ENCODE measurements at places on chromosomes 11 and 22.

GRCh38 chr11:127061947-127062346, 61.4 kb upstream of the KIRREL3 start:
- no peak for DNase-seq

GRCh38 chr11:106306942-106307341, 229.5 kb downstream of the AASDHPPT start:
- no peak for DNase-seq

- DNase-seq = no peak
Observed at GRCh38 chr11:123905826-123906225, 3.9 kb downstream of the OR8D4 start.

DNA sequence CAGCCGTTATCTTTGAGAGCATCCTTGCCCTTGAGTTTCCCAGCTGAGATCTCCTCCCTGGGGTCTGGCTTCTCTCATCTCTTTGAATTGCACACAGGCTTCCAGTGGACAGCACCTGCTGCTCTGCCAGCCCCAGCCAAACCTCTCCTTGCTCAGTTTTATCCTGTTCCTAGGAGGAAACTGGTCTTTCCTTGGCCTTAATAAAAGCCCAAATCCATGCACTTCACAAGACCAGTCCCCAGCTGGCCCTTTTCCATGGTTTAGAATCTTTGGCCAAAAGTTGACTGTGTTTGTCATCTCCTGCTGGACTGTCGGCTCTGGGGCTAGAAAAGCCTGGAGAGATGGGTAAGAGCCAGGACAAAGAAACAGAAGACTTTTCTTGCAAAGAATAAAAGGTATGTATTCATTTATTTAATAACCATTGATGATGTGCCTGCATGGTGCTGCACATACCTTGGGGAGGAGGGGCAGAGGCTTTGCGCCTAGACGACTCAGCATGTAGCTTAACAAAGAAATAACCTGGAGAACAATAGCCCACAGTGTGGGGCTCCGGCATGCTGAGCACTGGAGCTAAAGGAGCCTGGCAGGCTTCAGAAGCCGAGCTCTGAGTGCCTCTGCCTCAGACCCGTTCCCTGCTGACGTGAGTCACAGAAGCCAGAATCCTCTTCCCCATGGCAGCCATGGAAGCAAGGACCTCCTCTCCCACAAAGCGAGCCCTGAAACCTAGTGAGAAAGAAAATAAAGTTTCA, 319.3 kb upstream of the B3GAT1 start:
- no peak for DNase-seq

- no peak for DNase-seq
Observed at GRCh38 chr22:20145206-20145831, 5.5 kb downstream of the CCDC188 start.

DNA sequence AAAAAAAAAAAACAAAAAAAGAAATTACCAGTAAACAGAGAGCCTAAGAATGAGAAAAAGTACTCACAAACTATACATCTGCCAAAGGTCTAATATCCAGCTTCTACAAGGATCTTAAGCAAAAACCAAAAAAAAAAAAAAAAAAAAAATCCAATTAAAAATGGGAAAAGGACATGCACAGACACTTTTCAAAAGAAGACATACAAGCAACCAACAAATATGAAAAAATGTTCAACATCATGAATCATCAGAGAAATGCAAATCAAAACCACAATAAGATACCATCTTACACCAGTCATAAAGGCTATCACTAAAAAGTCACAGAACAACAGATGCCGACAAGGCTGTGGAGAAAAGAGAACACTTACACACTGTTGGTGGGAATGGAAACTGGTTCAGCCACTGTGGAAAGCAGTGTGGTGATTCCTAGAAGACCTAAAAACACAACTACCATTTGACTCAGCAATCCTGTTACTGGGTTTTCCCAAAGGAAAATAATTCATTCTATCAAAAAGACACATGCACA, 18.3 kb downstream of the MS4A6A start:
- DNase-seq = no peak

DNA sequence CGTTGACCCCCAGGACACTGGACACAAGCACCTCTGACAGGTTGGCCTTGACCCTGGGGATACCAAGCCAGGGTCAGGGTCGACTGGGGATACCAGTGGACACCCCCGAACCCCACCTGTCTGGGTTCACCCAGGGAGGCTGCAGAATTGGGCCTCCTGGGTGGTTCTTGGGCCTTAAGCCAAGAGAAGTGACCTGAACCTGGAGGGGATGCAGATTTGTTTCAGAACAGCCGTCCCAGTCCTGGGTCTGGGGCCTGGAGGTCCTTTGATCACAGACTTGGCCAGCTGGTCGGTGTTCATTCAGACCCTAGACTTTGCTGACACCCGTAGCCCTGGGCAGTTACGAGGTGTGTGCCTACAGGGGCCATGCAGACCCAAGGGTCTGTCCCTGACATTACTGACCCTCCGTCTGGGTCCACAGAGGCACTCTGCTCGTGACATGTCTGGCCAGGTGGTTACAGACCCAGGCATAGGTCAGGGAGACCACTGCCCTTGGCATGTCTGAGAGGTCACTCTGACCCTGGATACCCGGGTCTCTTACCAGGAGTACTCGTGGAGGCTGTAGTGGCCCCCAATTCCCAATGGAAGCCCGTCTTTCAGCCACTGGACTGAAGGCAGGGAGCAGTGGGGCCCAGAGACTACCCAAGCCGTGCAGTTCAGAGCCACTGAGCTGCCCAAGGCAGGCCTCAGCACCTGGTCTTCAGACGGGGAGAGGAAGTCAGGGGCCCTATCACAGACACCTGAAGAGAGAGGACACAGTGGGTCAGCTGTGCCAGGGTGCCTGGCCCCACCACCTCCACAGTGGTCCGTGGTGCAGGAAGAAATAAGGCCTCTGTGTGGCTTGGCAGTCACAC, 6.4 kb downstream of the SIGIRR start:
- DNase-seq = no peak

DNA sequence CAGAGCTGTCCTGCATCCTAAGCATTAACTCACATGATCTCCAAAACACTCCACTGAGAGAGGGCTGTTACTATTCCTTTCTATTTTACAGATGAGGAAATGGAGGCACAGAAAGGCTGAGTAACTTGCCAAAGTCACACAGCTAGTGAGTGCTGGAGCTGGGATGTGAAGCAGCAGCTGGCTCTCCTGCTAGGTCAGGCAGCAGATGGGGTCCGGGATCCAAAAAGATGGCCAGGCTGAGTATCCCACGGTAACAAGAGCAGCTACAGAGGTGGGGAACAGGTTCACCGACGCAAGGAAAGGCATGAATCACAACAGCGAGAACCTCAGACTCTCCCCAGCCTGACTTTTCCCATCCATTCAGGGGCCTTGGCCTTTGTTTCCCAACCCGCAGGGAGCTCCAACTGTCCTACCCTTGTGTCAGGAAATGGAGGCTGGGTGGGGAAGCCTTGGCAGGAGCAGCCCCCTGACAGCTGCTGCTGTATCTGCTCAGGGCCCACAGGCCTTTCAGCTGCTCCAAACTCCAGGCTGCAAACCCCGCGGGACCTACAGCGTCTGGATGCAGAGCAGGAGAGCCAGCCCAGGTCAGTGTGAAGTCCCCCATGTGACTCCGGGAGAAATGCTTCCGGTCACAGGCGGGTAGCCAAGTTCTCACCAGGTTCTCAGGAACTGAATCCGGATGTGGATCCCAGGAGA, 29.5 kb downstream of the DKK3 start:
- DNase-seq = peak; percentile 80

GRCh38 chr11:35946766-35947165, 2.9 kb downstream of the LDLRAD3 start:
- DNase-seq = no peak

- no peak for DNase-seq
Observed at GRCh38 chr11:47229161-47229560, 14.4 kb downstream of the DDB2 start.

GRCh38 chr22:31212783-31213629, 908 bp downstream of the LIMK2 start:
- no peak for DNase-seq

DNA sequence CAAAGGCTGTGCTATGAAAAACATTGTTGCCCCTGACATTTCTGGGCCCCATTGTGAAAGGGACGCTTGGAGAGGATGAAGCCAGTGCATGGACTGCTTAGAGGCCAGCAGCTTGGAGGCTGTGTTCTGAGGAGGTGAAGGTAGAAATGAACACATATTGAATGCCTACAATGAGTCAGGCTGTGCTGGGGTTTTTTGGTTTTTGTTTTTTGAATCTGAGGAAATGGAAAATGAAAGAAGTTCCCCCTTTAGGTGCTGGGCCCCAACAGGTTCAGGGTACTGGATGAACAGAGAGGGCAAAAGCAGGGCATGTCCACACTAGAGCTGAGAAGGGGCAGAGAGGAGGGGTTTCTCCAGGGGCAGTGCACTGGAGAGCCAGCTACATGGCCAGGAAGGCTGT, 166.1 kb upstream of the API5 start:
- DNase-seq = no peak

- no peak for DNase-seq
Observed at GRCh38 chr22:35491908-35492380, 48.7 kb upstream of the RASD2 start.

GRCh38 chr11:66068154-66068821, 1.8 kb upstream of the PACS1 start:
- DNase-seq = no peak

- no peak for DNase-seq
Observed at GRCh38 chr11:6655790-6656583, at the start of gene DCHS1. TSS of gene DCHS1 (minus strand) at chr11:6655809. CDS start at chr11:6641613, 14,196 bp downstream.

DNA sequence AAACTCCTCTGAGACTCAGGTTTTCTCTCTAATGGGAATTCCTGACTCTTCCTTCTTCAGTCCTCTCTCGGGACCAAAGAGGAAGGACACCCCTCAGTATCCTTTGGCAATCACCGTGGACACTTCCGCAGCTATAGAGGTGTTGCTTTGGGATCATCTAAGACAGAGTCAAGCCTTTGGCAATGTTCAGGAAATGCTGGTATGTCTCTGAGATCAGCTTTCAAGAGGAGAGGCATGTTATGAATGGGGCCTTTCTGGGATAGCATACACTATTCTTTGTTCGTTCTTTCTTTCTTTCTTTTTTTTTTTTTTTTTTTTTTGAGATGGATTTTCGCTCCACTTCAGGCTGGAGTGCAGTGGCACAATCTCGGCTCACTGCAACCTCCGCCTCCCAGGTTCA, 14.2 kb upstream of the OLFML1 start:
- DNase-seq = no peak

DNA sequence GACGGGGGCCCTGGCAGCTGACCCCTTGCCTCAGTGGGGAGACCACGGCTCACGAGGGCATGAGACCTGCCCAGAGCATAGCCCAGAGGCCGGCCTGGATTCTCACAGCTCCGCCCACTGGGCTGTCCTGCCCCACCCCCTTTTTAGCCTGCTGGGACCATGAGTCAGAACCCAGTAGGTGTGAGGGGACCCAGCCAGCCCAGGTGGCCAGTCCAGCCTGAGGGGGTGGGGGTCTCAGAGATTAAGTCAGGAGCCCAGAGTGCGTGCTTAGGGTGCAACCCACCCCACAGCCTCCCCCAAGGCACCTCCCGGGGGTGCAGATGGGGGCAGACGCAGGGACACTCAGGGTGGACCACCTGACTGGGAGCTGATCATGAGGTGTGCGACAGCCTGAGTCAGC, 40.1 kb upstream of the PPARA start:
- DNase-seq = no peak

DNA sequence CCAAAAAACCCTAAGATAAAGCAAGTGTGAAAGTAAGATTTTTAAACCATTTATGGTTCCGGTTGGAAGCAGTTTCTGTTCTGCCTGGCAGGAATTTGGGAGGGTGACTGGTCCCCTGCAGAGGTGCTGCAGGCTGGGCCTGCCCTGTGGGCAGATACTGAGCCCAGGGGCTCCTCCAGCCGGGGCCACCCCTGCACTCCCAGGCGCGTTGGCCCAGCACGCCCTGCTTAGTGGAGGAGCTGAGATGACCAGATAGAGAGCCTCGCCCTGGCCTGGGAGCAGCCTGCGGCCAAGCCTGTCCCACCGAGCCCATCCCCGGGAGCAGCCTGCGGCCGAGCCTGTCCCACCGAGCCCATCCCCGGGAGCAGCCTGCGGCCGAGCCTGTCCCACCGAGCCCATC, 8.0 kb downstream of the PHLDA2 start:
- no peak for DNase-seq

DNA sequence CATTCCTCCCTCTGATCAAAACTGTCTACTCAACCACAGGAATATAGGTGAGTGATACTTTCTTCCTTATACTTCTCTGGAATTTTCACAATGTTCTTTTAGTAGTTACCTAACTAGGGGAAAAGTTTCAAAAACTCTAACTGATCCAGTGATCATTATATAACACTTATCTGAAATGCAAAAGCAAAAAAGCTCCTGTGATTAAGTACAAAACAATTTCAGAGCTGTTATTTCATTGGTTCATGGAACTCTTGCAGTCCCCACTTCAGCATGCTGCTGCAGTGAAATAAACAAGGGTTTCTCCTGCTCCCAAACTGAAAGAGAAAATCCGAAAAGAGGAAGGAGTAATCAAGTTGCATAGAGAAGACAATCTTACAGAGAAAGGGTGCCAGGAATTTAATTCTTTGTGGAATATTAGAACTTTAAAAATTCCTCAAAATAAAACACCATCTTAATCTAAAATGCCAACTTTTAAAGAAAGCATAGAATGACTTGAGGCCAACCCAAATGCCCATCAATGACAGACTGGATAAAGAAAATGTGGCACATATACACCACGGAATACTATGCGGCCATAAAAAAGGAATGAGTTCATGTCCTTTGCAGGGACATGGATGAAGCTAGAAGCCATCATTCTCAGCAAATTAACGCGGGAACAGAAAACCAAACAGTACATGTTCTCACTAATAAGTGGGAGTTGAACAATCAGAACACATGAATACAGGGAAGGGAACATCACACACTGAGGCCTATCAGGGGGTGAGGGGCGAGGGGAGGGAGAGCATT, 20.3 kb downstream of the PPP2R1B start:
- no peak for DNase-seq

Data from GM04504 (cell line).